Lung (tissue), 17 donors: ENCODE measurements at places on chromosomes 1 and 21. TPM values are rescaled to one million over a fixed set of nuclear protein-coding genes. Genes with fewer than 3 reads are reported as not detected.

DNA sequence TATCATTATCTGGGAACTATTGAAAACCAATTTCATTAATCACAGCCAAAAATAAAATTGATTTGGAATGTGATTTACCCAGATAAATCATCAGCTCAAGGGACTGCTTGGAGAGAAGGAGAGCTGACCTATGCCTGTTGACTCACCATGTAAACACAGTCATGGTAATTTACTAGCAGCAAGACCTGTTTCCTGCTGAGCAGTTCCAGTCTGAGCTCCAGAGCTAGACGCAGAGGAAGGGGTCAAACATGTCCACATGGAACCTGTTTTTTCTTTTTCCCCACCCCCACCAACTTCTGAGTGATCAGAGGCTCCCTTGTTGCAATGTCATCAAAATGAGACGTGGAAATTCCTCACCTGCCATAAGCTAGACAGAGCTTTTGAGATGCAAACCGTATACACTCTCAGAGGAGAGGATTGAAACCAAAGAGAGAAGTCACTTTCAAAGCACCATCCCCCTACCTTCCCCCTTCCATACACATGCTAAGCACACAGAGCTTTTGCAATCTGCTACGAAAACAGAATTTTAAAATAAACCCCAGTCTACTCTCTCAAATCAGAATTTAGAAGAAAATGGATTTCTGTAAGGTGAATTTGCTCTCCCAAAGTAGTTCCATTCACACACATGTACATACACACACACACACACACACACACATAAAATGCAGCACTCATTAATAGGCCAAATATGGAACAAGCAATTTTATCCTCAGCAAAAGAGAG, 55.9 kb upstream of the PTGFRN start:
- peak; percentile 58 for DNase-seq
- H3K27me3 ChIP-seq = no peaks in the 10 kb centered on the region
- no peak overlapping the region for H3K27ac ChIP-seq
- no peak overlapping the region for H3K4me3 ChIP-seq

OLIG2 gene
- 1.3 TPM for polyA plus RNA-seq

SPRR1B gene
- polyA plus RNA-seq = 1.9 TPM

GALE gene
- polyA plus RNA-seq = 76.0 TPM

GRCh38 chr1:35575416-35575958, 2.4 kb downstream of the TFAP2E start:
- no peak overlapping the region for H3K27ac ChIP-seq
- H3K36me3 ChIP-seq = no peaks in the 10 kb centered on the region
- DNase-seq = no peak
- no peak overlapping the region for H3K4me3 ChIP-seq

OR2T35 gene
- polyA plus RNA-seq = not detected
